ENCODE measurements at places on chromosomes 3 and 15.

- H3K4me1 ChIP-seq = no peaks in the 10 kb centered on the region
- H3K36me3 ChIP-seq = no peaks in the 10 kb centered on the region
- H3K27ac ChIP-seq = no peak overlapping the region
- H3K4me3 ChIP-seq = no peak overlapping the region
Observed at GRCh38 chr3:31947671-31948091, 33.4 kb downstream of the OSBPL10 start.

DNA sequence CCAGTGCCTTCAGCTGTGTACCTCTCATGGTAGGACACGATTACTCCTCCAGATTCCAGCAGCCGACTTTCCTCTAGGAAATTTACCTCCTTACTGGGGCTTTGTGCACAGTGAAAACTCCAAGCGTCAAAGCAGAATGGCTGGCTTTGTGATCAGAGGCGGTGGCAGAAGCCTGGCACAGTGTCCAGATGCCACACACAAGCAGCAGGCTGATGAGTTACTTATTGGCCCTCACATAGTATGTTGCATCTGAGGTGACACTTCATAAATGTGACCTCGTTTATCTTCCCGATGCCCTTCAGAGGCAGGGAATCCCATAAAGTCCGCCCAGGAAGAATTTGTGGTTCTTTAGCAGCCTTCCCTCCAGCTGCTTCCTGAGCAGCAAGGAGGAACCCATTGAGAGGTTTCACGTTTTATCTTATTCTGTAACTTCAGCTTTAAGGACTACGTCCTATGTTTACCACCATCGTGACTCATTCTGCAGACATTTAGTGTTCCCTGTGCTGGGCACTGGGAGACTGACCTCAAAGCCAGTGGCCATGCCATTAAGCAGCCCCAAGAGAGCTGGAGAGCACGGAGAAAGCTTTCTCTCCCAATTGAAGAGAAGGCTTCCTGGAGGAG, 107.1 kb upstream of the C15orf61 start:
- DNase-seq = no peak
- no peak overlapping the region for H3K4me3 ChIP-seq
- H3K27ac ChIP-seq = no peak overlapping the region
- H3K36me3 ChIP-seq = no peaks in the 10 kb centered on the region
- no peaks in the 10 kb centered on the region for H3K4me1 ChIP-seq

DNA sequence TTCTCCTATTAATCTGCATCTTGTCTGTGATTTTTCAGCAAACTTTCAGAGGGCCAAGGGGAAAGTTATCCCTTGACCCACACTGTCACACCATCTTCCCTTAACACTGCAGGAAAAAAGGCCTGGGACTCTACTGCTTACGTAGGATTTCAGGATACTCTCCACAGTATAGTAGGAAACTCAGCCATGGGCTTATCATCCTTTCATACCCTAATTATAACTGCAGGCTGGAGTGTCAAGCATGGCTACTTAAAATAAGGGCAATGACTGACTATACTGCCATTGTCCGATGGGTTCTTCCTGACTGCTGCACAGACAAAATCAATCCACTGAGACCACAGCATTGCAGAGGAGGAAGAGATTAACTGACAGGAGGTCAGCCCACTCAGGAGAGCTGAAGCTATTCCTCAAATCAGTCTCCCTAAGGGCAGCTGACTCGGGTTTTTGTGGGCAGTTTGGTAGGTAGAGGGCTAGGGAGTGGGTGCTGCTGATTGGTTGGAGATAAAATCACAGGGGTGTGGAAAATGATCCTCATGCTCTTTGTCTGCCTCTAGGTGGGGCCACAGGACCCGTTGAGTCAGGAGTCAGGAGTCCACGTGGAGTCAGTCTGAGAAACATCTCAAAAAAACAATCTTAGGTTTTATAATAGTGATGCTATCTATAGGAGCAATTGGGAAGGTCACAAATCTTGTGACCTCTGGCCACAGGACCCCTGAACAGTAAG, 118.2 kb upstream of the STRIT1 start:
- no peaks in the 10 kb centered on the region for H3K36me3 ChIP-seq
- no peaks in the 10 kb centered on the region for H3K4me1 ChIP-seq
- no peak for DNase-seq
- H3K27me3 ChIP-seq = no peaks in the 10 kb centered on the region
- H3K27ac ChIP-seq = no peak overlapping the region

DNA sequence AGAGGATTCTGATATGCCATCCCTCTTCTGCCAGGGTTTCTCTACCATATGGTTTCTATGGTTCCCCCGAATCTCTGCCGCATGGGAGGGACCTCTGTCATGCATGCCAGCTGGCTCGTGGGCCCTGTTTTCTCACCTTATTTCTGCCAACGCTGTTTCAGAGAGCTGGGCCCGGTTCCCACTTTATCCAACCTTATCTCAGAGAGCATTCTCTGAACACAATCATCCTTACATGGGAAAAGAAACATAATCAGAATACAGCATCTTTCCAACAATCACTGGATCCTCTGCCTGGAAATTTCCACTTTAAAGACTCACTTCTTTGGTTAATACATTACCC, 234.5 kb upstream of the ZBTB20 start:
- no peak overlapping the region for H3K27ac ChIP-seq
- no peak for DNase-seq
- H3K4me3 ChIP-seq = no peak overlapping the region

- peak overlapping the region; percentile 56 for H3K4me3 ChIP-seq
- no peaks in the 10 kb centered on the region for H3K27me3 ChIP-seq
- no peak overlapping the region for H3K27ac ChIP-seq
Observed at GRCh38 chr3:129045675-129046036, 14.9 kb upstream of the GP9 start.

DNA sequence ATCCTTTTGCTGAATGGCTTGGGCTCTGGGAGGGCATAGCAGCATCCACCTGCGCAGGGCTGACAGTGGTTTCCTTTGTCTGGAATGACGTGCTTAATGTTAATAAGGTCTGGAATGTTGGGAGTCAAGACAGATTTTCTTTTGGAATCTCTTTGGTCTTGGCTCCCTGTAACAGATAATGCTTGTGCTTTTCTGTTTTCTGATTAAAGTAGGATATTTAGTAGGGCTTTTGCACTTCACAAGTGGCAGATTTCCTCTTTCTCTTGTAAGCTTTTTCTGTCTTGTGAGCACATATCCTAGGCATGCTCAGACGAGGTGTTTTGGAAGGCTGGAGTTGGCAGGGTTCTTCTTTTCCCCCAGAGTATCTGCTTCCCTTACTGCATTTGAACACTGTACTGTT, 189.6 kb downstream of the GHSR start:
- no peaks in the 10 kb centered on the region for H3K27me3 ChIP-seq
- peak overlapping the region; percentile 91 for H3K27ac ChIP-seq
- peak overlapping the region; percentile 3 for H3K4me3 ChIP-seq
- DNase-seq = no peak
